ENCODE measurements at places on chromosomes 1 and 21. TPM values are rescaled to one million over a fixed set of nuclear protein-coding genes. Genes with fewer than 3 reads are reported as not detected.

GJA8 gene
- total RNA-seq, result not detected

RHEX gene
- not detected for total RNA-seq

NTMT2 gene
- not detected for total RNA-seq

CCDC30 gene
- total RNA-seq, result 3.2 TPM

LCA5L gene
- 2.8 TPM for total RNA-seq

DNA sequence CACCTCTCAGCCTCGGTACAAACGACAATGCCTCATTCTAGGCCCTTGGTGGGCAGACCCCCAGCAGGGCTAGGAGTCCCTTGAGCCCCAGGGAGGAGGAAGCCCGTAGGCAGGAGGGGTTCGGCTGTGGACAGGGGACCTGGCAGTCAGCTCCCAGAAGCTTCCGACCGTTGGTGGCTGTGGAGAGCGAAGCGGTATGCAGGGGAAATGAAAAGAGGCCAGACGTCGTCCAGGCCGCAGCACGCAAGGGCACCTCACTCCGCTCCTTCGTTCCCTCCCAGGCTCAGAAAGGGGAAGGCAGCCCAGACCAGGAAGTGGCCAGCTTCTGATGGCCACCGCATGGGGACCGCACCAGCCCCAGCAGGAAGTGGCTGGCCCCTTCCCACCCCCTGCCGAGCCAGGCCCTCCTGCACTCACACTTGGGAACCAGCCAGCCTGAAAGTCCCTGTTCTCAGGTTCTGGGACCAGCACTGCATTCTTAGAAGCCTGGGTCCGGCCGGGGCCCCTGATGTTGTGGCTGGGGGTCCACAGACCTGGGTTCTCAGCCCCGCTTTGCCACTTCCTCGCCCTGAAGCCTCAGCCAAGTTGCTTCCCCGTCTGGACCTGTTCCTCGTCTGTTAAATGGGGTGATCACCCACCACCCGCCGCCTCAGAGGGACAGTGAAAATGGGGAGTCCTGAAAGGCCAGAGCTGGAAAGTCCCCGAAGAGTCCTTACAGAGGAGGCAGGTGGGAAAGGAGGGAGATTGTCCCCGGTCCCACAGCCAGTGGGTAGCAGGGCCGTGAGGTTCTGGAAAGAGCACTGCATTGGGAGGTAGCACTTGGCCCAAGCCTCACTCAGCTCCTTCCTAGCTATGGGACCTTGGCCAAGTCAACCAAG, 104.0 kb upstream of the RUNX3 start:
- DNase-seq, result no peak

DNA sequence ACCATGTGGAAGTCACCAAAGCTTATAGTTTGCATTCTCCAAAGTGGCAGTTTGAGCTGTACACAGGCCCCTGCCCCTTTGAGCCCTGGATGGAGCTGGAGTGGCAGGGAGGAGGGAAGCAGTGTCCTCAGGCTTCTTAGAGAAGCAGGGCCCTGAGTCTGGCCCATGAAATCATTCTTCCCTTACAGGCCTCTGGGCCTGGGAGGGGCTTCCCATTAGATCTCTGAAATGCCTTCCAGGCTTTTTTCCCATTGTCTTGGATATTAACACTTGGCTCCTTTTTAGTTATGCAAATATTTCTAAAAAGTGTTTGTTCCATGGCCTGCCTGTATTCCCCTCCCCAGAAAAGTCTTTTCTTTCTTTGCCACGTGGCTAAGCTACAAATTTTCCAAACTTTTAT, 10.0 kb upstream of the TRIM67 start:
- DNase-seq, result no peak

DNA sequence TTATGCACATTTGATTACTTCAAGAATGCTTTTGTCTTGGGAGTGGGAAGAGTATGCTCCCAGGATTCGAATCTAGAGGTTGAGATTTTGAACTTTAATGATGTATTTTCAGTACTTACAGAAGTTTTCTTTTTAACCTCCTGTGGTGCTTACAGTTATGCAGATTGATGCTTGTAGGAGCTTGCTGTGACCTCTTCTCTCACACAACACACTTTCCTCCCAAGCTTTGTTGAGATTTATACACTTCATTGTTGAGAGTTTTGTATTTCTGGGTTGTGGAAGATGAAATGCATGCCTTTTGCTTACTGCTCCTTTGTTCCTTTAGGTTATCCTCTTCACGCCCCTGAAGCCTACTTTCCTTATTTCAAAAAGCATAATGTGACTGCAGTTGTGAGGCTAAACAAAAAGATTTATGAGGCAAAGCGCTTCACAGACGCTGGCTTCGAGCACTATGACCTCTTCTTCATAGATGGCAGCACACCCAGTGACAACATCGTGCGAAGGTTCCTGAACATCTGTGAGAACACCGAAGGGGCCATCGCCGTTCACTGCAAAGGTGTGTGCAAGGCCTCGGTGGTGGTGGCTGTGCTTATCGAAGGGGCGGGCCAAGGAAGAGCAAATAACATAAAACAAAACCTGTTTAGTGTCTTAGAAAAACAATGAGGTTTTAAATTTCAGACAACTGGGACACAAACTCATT, 75.5 kb upstream of the GPR88 start:
- DNase-seq, result no peak

DNA sequence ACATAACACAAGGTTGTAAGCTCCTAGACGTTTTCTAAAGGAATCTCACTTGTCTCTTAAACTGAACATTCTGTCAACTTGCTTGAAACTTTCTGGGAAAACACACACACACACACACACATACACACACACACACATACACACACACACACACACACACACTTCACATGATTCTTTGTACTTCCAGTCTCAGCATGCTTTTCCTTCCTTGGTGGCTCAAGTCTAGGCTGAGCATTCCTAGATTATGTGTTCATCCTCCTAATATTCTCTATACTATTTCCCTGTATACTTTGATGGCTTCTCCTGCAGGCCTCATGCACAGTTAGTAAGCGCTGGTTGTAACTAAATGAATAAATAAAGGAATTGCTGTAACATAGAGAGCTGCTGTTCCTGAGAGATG, 372.1 kb downstream of the PTPRC start:
- no peak for DNase-seq
